ENCODE measurements at places on chromosomes 3 and 15. TPM values are rescaled to one million over a fixed set of nuclear protein-coding genes. Genes with fewer than 3 reads are reported as not detected.

DNA sequence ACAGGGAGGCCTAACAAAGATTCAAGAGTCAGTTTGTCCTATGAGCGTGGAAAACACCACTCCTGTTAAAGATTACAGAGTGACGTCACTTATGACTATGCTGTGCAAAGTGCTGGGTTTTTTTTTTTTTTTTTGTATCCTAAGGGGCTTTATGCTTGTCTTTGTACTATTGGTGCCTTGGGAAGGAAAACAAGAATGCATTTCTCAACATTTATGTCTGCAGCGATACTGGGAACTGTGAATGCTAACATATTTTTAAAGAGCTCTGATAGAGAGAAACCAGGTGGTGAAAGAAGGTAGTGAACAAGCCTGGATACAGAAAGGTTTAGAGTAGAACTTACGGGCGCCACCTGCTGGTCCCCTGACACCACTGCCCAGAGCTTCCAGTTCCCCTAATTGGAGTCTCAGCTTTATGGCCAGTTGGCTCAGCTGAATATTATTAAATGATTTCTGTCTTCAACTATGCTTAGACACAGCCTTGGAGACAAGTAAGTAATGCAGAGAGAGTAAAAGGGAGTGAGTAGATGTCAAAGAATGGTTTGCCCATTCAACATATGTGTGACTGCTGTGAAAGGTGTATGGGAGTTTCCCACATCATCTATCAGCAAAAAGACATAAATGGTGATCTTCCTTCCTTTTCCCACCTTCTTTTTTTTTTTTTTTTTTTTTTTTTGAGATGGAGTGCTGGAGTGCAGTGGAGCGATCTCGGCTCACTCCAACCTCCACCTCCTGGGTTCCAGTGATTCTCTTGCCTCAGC is 807.9 kb upstream of the CFAP20DC start:
- peak; percentile 40 for DNase-seq

- DNase-seq, result no peak
Measured at GRCh38 chr3:47433796-47434195, 41.9 kb downstream of the SCAP start.

DNA sequence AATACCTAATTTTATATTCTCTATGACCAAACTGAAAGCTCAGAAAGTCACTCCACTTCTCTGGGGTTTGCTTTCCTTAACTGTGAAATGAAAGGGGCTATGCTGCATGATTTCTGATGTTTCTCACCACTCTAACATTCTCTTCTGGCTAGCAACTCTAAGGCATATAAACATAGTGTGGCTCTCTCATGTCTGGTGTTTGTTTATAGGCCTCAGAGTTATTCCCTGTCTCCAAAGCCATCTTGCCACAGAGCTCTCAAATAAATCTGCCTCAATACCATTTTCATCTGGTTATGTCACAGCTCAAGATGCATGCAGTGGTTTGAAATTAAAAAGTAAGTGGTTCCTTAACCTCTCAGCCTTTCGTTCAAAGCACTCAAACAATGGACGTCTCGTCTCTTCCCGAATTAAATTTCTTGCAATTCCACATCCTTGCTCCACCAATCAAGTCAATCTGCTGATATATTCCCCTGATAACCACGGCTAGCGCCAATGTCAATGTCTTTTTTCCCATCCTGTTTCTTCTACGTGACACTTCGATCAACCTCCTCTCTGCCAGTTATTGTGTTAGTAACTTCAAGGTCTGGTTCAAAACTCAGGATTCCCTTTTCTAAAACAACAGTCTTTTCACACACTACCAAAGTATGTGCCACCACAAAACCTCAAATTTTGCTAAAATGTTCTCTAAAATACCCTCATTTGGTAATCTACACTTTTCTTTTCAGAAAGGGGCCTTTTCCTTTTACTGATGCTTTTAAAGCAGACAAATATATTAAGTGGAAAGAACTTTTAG is 16.0 kb downstream of the TOMM70 start:
- DNase-seq, result no peak

GRCh38 chr3:40624189-40624769 is 99.5 kb downstream of the ZNF621 start:
- no peak for DNase-seq

- peak; percentile 74 for DNase-seq
Measured at GRCh38 chr15:74322558-74323180, 44.8 kb downstream of the CYP11A1 start.

GRCh38 chr15:25066708-25067107 is 111.9 kb downstream of the SNRPN start:
- no peak for DNase-seq

DNA sequence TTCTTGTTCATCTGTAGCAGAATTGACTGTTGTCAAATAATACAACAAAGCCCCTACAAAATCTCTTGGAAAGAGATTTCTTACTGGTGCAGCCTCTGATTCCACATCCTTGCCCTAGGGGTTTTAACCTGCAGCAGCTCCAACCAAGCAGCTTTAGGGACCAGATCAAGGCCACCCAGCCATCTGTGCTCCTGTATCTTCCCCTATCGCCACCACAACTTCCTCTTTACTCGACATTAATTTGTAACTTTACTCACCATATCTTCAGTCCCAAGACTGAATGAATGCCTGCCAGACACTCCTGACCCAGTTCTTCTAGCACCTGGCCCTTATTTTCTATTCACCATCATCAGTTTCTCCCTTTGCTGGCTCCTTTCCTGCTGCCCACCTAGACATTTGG is 156.6 kb upstream of the IL12A start:
- no peak for DNase-seq

- no peak for DNase-seq
Measured at GRCh38 chr3:153429821-153430220, 267.8 kb downstream of the RAP2B start.

- DNase-seq, result no peak
Measured at GRCh38 chr3:53773611-53774368, 72.4 kb downstream of the CHDH start.

The CDHR4 gene
- 0.27 TPM for total RNA-seq

DNA sequence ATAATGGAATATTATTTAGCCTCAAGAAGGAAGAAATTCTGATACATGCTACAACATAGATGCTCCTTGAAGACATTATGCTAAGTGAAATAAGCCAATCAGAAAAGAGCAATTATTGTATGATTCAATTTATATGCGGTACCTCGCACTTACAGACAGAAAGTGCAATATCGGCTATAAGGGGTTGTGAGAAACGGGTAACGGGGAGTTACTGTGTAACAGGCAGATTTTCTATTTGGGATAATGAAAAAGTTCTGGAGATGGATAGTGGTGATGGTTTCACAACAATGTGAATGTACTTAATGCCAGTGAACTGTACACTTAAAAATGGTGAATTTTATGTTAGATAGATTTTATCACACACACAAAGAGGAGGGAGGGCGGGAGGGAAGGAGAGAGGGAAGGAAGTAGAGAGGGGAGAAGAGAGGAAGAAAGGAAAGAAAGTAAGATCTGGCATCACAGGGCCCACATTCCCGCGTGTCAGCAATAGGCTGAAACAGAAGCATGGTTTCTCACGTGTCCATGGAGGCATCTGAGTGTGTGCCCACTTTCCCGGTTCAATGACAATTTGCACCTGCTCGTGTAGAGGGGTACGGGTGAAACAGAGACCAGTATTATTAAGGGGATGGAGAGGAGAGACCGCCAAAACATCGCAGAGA is 700 bp upstream of the BLM start:
- no peak for DNase-seq

The ZBBX gene
- total RNA-seq, result under 0.01 TPM

- DNase-seq, result no peak
Measured at GRCh38 chr3:21914451-21914850, 163.4 kb upstream of the ZNF385D start.

The GOLGA8Q gene
- 1.3 TPM for total RNA-seq

DNA sequence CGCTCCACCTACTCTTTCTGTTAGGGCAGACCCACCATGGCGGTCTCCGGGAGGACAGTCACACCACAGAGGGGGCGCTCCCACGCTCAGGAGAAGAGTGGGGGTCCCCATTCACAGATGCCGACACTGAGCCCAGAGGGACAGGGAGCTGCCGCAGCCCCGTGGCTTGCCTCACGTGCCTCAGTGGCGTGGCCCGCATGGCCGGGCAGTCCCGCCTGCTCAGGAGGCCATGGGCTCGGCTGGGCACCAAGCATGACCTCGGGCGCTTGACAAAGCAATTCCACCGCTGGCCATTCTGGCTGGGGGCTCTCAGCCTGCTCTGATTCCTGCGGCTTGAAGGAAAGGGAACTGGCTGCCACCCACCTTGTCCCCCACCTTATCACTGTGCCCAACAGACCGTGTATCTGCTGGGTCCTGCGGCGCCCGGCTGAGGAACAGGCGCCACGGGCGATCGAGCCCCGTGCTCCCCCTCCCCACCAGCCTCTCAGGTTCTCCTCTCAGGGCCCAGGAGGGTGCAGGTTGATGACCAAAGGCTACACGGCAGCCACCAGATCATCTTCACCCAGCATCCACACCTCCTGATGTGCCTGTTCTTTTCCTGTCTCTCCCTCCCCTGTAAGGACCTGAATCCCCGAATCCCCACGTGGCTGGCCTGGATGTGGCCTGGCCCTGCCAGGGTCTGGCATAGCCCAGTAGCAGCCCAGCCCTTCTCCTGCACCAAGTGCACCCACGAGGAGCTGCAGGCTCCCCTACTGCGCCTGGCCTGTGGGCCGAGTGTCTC is 20.7 kb downstream of the CYFIP1 start:
- no peak for DNase-seq

GRCh38 chr15:62606376-62607113 is 436.0 kb upstream of the TPM1 start:
- DNase-seq, result no peak

GRCh38 chr3:21446027-21446426 is 305.0 kb downstream of the ZNF385D start:
- DNase-seq, result no peak

The GABPB1 gene
- total RNA-seq, result 94.5 TPM

The SV2B gene
- total RNA-seq, result 0.27 TPM

DNA sequence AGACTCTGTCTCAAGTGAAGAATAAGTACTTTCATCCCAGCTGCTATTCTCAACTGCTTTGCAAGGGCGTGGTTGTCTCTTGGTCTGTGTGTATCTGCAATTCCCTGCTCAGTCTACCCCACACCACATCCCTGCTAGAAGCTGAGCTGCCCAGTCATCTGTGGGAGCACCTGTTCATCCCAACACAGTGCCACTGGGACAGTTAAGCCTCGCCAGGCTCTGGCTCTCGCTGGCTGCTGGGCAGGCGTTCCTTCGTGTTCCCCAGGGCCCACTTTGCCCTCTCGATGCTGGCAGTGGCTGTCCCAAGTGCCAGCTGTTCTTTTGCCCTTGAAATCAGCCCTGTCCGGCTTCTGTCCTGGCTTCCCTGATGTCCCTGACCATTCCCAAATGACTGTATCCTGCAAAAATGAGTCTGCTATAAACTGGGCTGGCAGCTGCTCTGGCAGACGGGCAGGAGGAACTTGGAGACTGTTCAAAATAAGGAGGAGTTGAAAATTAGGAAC is 91.6 kb upstream of the KLHL25 start:
- no peak for DNase-seq

DNA sequence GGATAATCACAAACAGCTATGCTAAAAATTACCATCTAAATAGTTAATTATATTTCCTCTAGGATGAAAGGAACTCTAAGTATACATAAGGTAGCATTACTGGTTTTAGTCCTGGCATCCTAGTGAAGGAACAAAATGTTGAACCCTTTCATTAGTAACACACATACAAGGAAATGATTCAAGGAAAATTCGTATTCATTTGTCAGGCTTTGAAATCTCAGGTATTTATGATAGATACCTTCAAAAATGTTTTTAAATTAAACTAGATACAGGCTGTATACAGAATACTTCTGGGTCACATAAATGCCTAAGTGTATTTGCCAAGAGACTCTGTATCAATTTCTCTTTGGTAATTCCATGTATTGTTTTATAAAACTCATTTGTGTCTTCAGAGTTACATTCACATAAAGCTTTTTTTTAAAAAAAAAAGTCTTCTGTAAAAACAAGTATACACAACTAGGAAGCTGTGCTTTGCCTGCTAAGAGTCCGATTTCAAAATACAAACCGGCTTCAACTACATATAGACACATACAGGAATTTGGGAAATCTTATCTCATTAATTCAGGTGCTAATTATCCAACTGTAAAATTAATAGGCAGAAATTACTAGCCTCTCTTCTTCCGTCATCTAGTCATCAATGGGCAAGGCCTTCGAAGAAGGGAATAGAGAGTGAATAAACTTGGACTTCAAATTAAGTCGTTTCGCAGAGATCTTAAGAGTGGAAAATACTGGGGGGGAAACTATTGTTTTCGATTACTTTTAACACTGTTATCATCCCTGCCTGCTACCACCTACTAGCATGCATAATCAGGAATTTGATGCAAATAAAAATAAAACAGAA is 1.3 kb downstream of the SECISBP2L start:
- DNase-seq, result no peak

DNA sequence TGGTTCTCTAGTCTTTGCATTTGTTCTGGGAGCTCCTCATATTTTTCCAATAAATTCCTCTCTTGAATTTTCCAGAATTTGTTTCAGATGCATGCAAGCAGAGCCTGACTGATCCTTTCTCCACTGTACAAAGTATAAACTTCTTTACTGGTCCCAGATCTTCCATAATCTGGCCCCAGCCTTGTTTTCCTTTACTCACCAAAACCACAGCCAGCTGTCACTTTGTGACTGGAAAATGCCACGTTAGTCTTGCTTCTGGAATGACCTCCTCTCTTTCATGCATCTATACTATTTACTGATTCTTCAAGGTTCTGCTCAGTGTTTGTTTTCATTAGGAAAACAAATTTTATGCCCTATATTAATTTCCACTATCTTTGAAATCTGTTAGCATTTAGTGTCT is 60.4 kb upstream of the SPPL2A start:
- DNase-seq, result no peak

- DNase-seq, result no peak
Measured at GRCh38 chr3:4525560-4526223, 32.5 kb downstream of the ITPR1 start.

The KLF15 gene
- under 0.01 TPM for total RNA-seq

The MRAS gene
- total RNA-seq, result 2.2 TPM

GRCh38 chr15:40062816-40063562 is 24.0 kb upstream of the SRP14 start:
- no peak for DNase-seq

The GBE1 gene
- total RNA-seq, result 13.5 TPM

The CRYGS gene
- total RNA-seq, result 0.81 TPM

DNA sequence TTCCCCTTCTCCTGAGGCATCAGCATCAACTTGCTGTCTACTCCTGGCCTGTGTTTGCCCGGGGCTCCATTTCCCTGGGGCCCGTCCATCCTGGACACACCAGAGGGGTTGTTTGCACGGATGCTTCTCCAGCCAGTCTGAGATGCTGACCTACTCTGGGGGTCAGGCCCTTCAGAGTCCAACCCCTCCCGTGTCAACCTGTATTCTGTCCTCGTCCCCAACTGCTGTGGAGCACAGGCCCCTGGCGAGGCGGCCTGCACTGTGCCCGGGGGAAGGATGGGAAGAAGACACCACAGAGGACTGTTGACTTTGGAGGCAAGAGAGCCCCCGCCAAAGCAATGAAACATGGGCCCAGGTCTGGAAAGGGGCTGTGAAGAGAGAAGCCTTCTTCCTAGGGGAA is 25.8 kb downstream of the ALS2CL start:
- no peak for DNase-seq

DNA sequence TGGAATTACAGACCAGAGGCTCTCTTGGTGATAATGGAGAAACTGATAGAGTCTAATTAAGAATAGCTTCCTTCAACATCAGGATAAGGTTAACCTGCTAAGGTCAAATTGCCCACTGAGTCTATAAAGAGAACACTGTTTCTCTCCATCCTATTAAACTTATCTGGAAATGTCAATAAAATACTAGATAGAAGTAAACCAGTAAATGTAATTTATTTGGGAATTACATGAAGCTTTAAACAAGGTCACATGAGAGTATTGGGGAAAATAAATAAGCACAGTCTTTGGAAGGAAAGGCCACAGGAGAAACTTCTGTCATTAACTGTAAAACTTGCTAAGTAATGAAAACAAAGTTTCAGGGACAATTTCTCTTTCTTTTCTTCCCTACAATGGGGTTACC is 118.5 kb downstream of the DPH6 start:
- DNase-seq, result no peak

The TGM4 gene
- total RNA-seq, result not detected
